Neural crest cell (in vitro differentiated cells): ENCODE measurements at places on chromosomes 3 and 15.

DNA sequence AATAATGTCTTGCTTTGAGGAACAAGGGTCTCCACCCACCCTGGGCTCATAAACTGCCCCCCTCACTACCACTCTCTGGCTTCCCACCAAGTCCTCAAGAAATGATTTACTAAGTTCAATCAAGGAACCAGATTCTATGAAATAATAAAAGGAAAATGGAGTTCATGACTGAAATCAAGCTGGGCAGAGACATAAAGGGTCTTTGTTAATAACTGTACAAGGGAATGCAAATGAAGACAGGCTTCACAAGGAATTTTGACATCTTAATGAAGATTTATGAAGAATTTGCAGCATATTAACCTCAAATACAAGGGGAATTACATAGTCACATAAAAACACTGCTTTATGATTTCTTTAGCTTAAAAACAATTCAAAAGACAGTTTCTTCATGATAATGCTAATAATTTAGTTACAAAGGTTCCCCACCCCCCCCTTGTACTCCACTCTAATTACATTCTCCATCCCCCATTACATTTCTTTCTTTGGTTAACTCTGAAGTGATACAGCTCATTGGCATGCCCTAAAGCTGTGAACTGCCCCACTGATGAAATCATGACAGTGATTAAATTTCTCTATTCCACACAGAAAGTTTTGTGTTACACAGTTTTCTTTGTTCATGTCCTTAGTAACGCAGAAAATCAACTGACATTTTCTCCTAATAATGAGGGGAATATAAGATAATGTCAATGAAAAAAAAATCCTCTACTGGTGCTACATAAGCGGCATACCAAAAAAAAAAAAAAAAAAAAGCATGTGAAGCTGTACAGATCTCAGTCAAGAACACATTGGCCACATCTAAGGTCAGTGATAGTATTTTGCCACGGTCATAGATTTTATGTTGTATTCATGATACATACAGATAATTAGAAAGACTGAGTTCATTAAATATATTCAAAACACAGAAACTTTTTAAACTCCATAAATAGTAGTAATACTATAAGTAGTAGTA, 54.4 kb downstream of the WWTR1 start:
- peaks cover 36% of the 10 kb centered on the region for H3K4me1 ChIP-seq
- no peak for DNase-seq
- peak overlapping the region; percentile 79 for H3K27ac ChIP-seq
- no peak overlapping the region for H3K4me3 ChIP-seq
- no peaks in the 10 kb centered on the region for H3K27me3 ChIP-seq
- no peaks in the 10 kb centered on the region for H3K36me3 ChIP-seq

- DNase-seq: no peak
- H3K27me3 ChIP-seq: peaks cover 88% of the 10 kb centered on the region
- peaks cover 11% of the 10 kb centered on the region for H3K4me1 ChIP-seq
- no peak within 1 kb of the TSS for H3K27ac ChIP-seq
Measured at GRCh38 chr3:63278171-63279004, at the start of gene SYNPR. Gene SYNPR (plus strand): TSS chr3:63278308.

DNA sequence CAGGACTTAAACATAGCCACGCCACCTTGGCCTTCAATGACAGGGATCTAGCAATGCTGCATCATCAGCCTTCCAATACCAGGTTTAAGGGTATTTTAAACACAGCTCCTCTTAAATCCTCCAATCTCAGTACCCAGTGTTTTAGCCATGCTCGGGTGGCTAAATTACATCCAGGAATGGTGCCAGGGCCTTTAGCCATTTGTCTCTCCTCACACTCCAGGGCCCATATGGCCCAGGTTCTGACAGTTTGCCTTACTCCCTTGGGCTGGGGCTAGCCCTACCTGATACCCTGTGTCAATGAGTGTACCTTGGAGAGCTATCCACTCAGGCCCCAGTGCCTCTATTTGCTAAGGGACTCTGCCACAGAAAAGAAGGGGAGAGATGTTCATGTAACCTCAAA, 29.4 kb downstream of the ZNF589 start:
- no peak overlapping the region for H3K4me3 ChIP-seq
- no peak overlapping the region for H3K27ac ChIP-seq
- no peak for DNase-seq
- H3K4me1 ChIP-seq: peaks cover 17% of the 10 kb centered on the region
- peaks cover 45% of the 10 kb centered on the region for H3K36me3 ChIP-seq

GRCh38 chr15:74400915-74401757, 32.6 kb downstream of the SEMA7A start:
- no peaks in the 10 kb centered on the region for H3K27me3 ChIP-seq
- no peak for DNase-seq
- peaks cover 9% of the 10 kb centered on the region for H3K4me1 ChIP-seq
- no peak overlapping the region for H3K4me3 ChIP-seq
- no peaks in the 10 kb centered on the region for H3K36me3 ChIP-seq
- no peak overlapping the region for H3K27ac ChIP-seq

DNA sequence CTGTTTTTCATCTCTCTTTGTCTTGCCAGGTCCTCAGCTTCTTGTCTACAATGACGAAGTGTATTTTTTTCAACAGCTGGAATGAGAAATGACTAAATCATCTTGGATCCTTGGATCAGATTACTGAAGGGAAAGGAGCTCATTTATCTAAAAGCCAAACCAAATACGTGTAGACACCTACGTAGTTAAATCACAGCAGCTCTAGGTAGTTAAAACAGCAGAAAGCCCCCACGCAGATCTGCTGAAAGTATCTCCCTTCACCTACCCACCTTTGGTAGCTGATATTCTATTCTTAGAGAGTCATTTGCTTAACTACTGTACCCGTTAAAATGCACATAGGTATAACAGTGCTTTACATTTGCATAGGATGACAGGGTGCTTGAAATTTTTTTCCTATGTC, 105.5 kb upstream of the WNT5A start:
- H3K27ac ChIP-seq: no peak overlapping the region
- no peaks in the 10 kb centered on the region for H3K4me1 ChIP-seq
- DNase-seq: no peak

DNA sequence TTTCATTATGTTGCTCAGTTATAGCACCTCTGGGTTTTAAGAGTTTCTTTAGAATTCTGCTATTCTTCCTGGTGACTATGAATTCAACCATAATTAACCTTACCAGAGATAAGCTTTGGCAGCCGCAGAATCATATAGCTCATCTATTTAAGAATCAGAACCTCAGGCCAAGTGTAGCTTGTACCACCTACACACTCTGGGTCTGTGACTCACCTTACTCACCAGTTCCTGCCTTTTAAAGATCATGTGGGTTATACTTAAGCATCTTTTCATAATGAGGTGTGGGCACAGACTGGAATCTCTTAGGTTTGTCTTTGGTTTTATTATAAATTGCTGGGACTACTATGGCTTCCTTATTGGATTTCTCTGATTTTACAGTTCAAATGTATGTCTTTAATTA, 21.9 kb downstream of the CDV3 start:
- peak overlapping the region; percentile 39 for H3K27ac ChIP-seq
- no peak overlapping the region for H3K4me3 ChIP-seq
- no peak for DNase-seq
- no peaks in the 10 kb centered on the region for H3K36me3 ChIP-seq
- H3K4me1 ChIP-seq: no peaks in the 10 kb centered on the region

- no peak for DNase-seq
- no peak overlapping the region for H3K27ac ChIP-seq
- no peaks in the 10 kb centered on the region for H3K27me3 ChIP-seq
- no peaks in the 10 kb centered on the region for H3K4me1 ChIP-seq
Measured at GRCh38 chr15:53116169-53116568, 326.0 kb upstream of the ONECUT1 start.

DNA sequence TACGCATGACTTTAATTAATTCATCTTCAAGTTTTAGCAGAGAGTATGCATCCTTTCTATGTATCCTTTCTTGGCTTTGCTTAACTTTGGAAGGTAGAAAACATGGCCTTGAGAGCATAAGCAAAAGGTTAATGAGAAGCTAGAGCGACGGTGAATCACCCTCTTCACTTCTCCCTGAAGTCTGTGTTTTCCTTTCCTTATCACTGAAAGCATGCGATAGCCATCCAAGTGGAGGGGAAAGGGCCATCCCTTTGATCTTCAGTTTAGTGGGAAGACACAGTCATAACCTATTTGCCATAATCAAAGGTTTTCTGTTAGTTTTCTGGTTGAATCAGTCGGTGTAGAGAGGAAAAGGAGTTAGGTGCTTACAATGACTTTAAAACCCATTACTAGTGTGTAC, 354.0 kb upstream of the ROBO2 start:
- H3K4me3 ChIP-seq: no peak overlapping the region
- H3K36me3 ChIP-seq: no peaks in the 10 kb centered on the region
- no peak for DNase-seq
- no peaks in the 10 kb centered on the region for H3K27me3 ChIP-seq

GRCh38 chr15:67825881-67826716, 790 bp downstream of the SKOR1 start:
- peak overlapping the region; percentile 71 for H3K4me3 ChIP-seq
- H3K4me1 ChIP-seq: peaks cover 32% of the 10 kb centered on the region
- H3K27ac ChIP-seq: no peak overlapping the region
- DNase-seq: no peak

- H3K4me1 ChIP-seq: no peaks in the 10 kb centered on the region
- no peaks in the 10 kb centered on the region for H3K36me3 ChIP-seq
- no peak for DNase-seq
- H3K27me3 ChIP-seq: peaks cover 28% of the 10 kb centered on the region
Measured at GRCh38 chr3:194775266-194775665, 89.6 kb downstream of the FAM43A start.

DNA sequence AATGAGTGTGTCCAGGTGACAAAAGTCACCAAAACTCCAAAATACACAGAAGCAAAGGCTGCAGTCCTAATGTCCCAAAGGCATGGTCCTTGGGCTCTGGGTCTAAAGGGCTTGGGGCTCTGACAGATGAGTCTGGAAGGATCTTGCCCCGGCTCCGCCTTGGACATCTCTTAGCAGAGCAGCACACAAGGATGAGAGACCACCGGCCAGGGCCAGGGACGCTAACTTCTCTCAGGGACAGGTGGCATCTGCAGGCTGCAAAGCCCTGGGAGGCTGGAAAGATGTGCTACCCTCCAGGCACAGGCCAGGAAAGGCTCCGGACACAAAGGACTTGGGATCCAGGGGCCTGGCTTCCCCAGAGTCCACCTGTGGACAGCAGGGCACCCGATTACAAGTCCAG, 14.1 kb upstream of the SHISA5 start:
- H3K27ac ChIP-seq: peak overlapping the region; percentile 50
- no peaks in the 10 kb centered on the region for H3K36me3 ChIP-seq
- H3K27me3 ChIP-seq: no peaks in the 10 kb centered on the region

- no peak for DNase-seq
- no peaks in the 10 kb centered on the region for H3K27me3 ChIP-seq
- H3K4me3 ChIP-seq: no peak overlapping the region
- peaks cover 9% of the 10 kb centered on the region for H3K4me1 ChIP-seq
Measured at GRCh38 chr15:31062310-31062847, 39.1 kb downstream of the TRPM1 start.

DNA sequence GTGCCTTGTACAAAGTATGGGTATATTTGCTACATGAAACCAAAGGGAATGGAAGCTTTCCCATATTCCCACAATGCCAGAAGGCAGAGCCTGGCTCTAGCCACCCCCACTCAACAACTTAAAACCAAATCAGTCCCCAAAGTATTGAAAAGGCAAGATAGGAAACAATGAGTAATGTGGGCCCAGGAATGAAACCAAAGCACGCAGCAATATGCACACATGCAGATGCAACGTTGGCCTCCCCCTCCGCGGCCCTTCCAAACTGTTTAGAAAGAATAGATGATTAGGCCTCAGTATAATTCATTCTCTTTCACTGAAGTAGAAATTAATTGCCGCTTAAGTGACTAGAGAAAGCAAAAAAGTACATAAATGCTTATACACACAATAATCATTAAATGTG, 59.1 kb downstream of the THRB start:
- H3K4me3 ChIP-seq: no peak overlapping the region
- no peaks in the 10 kb centered on the region for H3K27me3 ChIP-seq
- no peak overlapping the region for H3K27ac ChIP-seq
- no peaks in the 10 kb centered on the region for H3K4me1 ChIP-seq
- DNase-seq: no peak
